ENCODE measurements at places on chromosomes 2 and 18.
A peak's percentile ranks its signal among the peaks of the same experiment; 100 is the strongest.

DNA sequence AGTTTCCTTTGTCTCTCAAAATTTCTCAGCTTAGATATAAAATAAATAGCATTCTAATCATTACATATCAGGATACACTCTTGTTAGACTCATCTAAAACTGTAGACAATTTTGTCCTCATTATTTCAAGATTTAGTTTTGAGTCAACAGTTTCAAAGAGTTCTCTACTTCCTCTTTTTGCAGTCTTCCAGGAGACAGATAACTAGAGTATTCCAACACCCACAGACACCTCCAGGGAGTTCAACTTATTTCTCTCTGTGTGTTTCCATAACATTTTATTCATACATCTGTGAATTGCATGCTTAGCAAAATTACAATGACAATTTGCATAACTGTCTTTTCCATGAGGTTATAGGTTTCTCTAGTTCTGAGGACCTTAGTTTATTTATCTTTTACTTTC lies 166.6 kb upstream of the HNMT start:
- no peak for DNase-seq

DNA sequence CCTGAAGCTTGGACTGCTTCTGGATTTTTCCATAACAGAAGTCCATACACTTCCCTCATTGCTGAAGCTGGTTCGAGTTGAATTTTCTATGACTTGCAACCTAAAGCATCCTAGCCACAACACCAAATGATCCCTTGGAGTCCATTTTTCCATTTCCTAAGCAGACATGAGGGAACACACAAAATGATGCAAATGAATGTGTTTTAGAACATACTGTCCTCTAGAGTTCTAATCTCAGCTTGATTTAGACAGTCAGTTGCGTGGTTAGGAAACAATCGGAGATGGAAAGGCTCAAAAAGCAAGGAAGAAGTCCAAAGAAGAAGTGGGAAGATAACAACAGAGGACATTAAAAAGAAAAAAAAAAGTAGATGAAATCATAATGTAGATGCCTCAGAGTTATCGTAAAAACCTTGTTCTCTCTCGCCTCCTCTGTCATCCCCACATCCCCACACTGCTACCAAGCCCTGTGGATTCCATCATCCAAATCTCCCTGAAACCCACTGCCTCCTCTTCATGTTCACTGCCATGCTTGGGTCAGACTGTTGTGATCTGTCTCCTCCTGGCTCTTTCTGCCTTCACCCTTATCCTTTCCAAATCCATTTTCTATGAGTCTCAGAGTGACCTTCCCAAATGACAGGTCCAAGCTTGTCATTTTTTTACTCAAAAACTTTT lies 58.4 kb downstream of the TMEM247 start:
- DNase-seq: peak; percentile 65

GRCh38 chr2:42089340-42089925 lies 41.6 kb downstream of the PKDCC start:
- DNase-seq: peak; percentile 85

DNA sequence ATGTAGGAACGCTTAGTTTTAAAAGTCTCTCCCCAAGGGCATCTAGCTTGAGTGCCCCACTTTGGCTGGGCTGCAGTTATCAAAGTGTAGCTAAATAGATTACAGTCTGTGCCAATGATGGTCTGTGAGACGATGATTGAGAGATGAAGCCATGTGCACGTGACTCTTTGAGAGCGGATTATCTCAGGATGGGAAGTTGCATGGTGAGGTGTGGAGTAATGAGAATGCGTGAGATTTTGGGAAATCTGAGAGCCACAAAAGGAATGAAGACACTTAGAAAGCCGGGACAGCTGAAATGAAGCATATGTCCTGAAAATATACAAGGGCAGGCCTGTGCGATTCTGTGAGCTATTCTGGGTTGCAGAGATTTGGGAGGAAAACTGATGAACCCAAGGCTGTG lies 370.0 kb downstream of the TGIF1 start:
- no peak for DNase-seq

DNA sequence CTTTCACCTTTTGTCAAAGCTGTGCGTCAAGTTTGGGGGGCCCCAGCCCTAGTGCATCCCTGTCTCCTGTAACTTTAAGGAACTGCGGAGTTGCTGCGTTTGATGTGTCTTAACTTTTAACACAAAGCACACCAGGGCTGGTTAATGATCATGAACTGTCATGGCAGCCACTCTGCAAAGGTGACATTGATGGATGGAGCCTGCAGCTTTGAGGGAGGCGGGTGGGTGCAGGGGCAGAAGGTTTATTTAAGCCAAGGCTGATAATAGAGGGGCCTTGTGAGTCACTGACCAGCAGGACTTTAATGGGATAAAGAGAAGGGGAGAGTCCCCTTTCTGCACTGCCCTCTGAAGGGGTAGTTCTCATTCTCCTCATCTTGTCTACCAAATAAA lies 190.2 kb upstream of the GATA6 start:
- no peak for DNase-seq

DNA sequence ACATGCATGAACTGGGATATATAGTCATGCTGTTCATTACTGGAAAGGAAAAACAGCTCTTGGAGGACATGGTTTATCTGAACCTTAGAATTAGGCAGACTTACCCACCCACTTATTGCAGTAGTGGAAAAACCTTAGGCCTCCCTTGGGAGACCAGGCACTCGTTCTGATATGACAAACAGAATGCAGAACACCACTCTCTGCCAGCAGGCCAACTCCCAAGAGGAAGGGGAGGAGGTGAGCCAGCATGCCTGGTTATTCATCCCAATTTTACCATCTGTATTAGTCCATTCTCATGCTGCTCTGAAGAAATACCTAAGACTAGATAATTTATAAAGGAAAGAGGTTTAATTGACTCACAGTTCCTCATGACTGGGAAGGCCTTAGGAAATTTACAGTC lies 17.5 kb downstream of the C18orf63 start:
- no peak for DNase-seq

DNA sequence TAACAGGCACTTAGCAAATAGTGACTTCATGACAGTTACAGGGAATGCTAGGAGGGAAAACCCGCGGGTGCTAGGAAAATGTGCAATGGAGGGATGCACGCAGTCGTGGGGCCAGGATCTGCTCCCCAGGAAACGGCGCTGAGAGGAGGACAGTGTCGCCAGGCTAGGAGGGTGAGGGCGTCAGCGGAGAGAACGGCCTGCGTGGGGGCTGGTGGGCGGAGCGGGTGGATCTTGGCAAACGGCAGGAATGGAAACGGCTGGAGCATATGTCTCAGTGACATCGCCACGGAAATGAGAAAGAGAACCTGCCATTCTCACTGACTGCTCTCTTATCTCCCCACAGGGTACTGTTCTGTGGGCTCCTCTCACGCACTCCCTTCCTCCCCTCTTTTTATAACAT lies 478.5 kb upstream of the ID2 start:
- peak; percentile 34 for DNase-seq

- no peak for DNase-seq
These were observed 15.5 kb downstream of the FBXO11 start for GRCh38 chr2:47890711-47891368.
